A673 (cell line): ENCODE measurements at places on chromosomes 1 and 21. TPM values are rescaled to one million over a fixed set of nuclear protein-coding genes. Genes with fewer than 3 reads are reported as not detected.

The LRRC38 gene
- not detected in 2 replicates for total RNA-seq

The TNFSF18 gene
- not detected in 2 replicates for total RNA-seq

The NFASC gene
- 0.24 and 0.44 TPM in 2 replicates for total RNA-seq

The CRYAA gene
- not detected in 2 replicates for total RNA-seq

The PTPN22 gene
- 0.09 and 0.26 TPM in 2 replicates for total RNA-seq

The TNFRSF8 gene
- total RNA-seq = not detected in 2 replicates

The WNT3A gene
- not detected in 2 replicates for total RNA-seq

The KRTAP12-2 gene
- 1.6 and 1.8 TPM in 2 replicates for total RNA-seq

The NR1I3 gene
- not detected in 2 replicates for total RNA-seq

The IFNLR1 gene
- total RNA-seq = 1.4 and 2.0 TPM in 2 replicates

The FAM72A gene
- 20.6 and 22.4 TPM in 2 replicates for total RNA-seq

The TRAF3IP3 gene
- total RNA-seq = 1.2 and 1.6 TPM in 2 replicates

The KRTAP11-1 gene
- not detected in 2 replicates for total RNA-seq

The G0S2 gene
- total RNA-seq = 5.8 and 9.0 TPM in 2 replicates

The CDC7 gene
- 29.6 and 34.0 TPM in 2 replicates for total RNA-seq

The EDN2 gene
- not detected in 2 replicates for total RNA-seq

The PIGK gene
- 28.8 and 34.3 TPM in 2 replicates for total RNA-seq

The UMODL1 gene
- total RNA-seq = not detected in 2 replicates

The C1orf115 gene
- 0.11 and 0.44 TPM in 2 replicates for total RNA-seq
